ENCODE measurements at places on chromosomes 3 and 15.
A peak's percentile ranks its signal among the peaks of the same experiment; 100 is the strongest.

DNA sequence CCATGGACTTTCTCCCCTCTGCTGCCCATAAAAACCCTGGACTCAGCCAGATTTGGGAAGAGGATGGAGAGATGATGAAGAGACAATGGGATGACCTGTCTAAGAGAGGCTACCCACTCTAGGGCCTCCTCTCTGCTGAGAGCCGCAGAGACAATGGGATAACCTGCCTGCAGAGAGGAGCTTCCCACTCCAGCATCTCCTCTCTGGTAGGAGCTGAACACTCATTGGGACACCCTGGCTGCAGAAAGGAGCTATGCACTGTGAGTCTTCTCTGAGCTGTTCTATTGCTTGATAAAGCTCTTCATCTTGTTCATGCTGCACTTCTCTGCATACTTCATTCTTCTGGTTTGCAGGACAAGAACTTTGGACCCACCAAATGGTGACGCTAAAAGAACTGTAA, 4.5 kb upstream of the XCR1 start:
- DNase-seq, result no peak

- DNase-seq, result no peak
Observed at GRCh38 chr3:20123131-20123652, 62.8 kb downstream of the SGO1 start.

GRCh38 chr3:52118156-52118875, 35.9 kb downstream of the POC1A start:
- DNase-seq, result no peak

GRCh38 chr3:78846718-78847117, 921.1 kb downstream of the ROBO1 start:
- DNase-seq, result peak; percentile 49

DNA sequence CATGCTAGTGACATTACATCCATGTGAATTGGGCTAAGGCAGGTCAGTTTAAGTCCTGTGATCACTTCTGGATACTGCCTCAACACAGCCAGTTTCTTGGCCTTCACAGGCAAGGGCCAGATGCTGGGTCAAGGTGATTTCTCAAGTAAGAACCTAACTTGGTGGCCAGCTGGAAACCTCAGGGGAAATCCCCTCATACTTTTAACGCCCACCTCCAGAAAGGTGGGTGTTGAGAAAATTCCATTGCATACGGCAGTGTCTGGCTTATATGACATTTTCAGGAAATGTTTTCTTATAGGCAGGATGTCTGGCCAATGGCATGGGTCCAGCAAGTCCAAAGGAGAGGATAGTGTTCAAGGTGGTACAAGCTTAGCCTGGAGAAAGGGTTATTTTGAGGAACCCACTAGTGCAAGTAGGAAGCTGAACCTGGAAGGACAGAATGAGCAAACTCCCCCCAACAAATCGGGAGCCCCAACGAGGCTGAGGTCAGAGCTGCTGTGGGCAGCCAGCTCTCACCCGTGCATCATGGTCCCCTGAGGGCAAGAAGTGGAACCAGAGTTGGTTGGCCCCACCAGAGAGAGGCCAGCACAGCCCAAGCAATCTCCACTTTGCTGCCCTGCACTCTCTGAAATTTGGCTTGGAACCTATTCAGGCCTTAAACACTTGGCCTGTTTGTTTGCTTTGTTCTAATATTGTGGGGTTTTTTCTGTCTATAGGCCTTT, 135.4 kb downstream of the PDE8A start:
- no peak for DNase-seq

DNA sequence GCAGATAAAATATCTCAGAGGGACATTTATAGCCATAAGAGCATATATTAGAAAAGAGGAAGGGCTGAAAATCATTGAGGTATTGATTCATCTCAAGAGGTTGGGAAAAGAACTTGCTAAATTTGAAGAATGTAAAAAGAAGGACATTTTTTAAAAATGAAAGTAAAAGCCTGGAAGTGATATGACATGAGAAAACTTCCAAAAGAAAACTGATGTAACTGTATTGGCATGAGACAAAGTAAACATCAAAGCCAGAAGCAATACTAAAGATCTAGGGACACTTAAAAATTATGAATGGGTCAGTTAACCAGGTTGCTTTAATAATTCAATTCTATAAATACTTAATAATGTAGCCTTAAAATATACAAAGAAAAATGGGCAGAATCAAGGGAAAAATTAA, 31.9 kb downstream of the CEP63 start:
- peak; percentile 11 for DNase-seq

- no peak for DNase-seq
Observed at GRCh38 chr15:100172356-100173024, 169.3 kb downstream of the ADAMTS17 start.
